PC-3 (cell line): ENCODE measurements at places on chromosomes 2 and 18. TPM values are rescaled to one million over a fixed set of nuclear protein-coding genes. Genes with fewer than 3 reads are reported as not detected.

DNA sequence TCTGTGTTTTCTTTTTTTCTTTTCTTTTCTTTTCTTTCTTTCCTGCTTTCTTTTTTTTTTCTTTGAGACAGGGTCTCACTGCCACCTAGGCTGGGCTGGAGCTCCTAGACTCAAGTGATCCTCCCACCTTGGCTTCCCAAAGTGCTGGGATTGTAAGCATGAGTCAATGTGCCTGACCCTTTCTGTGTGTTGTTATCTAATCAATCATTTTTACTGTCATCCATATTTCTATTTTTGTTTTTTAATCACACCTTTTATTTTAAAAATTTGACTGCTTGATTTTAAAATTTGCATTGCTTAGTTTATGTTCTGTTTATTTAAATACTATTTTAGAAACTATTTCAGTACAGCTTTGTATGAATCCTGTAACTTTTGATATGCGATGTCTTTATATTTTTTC, 19.2 kb downstream of the LCLAT1 start:
- no peak for DNase-seq

- no peak for DNase-seq
Measured at GRCh38 chr2:203761121-203761520, 54.7 kb downstream of the CD28 start.

ERFE gene
- 7.4 and 8.5 TPM in 2 replicates for total RNA-seq

- no peak for DNase-seq
Measured at GRCh38 chr2:212814941-212815340, 276.3 kb upstream of the ERBB4 start.

- DNase-seq, result no peak
Measured at GRCh38 chr2:74373985-74374384, 6.1 kb downstream of the DCTN1 start.

- no peak for DNase-seq
Measured at GRCh38 chr18:30103881-30104280, 938.7 kb downstream of the DSC3 start.

DNA sequence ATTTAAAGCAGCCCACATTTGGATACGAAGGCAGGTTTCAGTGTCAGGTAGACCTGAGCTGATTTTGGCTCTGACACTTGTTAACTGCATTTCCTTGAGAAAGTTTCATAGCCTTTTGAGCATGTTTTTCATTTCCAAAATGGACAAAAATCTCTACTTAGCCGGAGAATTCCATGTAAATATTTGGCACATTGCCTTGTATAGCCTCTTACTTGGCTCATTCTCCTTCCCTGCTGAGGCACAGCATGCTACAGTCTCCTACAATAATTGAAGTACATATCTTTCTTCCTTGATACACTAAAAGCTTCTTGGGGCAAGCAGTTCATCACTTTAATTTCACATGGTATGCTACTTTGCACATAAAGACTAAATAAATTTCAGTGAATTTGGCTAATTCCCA, 772.2 kb upstream of the CHAC2 start:
- no peak for DNase-seq

- no peak for DNase-seq
Measured at GRCh38 chr2:26847655-26848335, at the start of gene DPYSL5. TSS of gene DPYSL5 (plus strand) at chr2:26848132. CDS start at chr2:26898500, 50,368 bp downstream.

PTPRN gene
- 0.07 TPM in 1 of 2 replicates, not detected in the other for total RNA-seq

KLHL30 gene
- not detected in 2 replicates for total RNA-seq

- peak; percentile 43 for DNase-seq
Measured at GRCh38 chr18:40529478-40529877, 1425.6 kb upstream of the PIK3C3 start.

DNA sequence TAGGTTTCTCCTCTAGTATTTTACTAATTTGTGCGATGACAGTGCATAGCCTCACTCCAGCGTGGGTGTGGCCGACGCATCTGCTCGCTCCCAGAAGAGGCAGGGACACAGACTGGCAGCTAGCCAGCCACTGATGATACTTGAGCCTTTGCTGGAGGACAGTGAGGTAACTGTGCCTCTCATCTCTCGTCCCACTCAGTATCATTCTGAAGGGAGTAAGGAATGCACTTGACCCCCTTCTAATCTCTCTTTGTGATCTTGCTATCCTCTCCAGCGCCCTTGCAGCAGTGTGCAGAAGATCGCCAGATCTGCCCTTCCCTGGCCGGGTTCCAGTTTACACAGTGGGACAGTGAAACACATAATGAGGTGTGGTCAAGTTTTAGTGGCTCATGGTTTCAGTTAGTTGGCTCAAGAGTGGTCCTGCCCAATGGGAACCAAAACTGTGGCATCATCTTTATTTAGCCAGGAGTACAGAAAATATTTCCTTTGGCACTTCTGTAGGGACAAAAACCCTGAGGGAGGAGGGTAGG, 17.5 kb downstream of the NCAPH start:
- no peak for DNase-seq

DNA sequence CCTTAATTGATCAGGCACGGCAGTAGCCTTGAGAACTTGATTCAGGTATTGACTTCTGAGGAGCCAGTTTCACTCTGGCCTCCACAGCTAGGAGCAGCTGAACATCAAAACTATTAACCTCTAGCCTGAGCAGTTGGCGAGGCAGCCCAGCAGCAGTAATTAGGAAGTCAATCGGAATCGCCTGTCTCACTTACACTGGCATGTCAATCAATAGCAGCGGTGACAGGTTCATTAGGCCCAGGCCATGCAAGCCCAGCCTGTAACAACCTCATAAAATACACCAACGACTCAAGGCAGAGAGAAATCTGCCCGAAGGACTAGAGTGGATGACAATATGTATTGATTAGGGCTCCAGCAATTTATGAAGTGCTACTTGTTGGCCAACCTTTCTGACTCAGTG, 255.4 kb upstream of the SKOR2 start:
- no peak for DNase-seq

GRCh38 chr2:174977364-174977763, 27.8 kb downstream of the CHN1 start:
- DNase-seq, result no peak

ANO7 gene
- 2.6 and 2.9 TPM in 2 replicates for total RNA-seq

PJVK gene
- 0.87 and 1.6 TPM in 2 replicates for total RNA-seq

DNA sequence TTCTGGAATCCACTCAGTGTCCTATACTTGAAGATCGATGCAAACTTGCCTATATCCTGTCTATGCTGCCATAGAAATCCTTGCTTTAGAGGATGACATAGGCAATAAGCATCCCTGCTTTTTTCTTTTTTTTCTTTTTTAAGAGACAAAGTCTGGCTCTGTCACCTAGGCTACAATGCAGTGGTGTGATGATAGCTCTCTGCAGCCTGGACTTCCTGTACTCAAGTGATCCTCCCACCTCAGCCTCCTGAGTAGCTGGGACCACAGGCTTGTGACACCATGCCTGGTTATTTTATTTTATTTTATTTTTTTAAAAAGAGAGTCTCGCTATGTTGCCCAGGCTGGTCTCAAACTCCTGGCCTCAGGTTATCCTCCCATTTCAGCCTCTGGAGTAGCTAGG, 76.9 kb downstream of the LBH start:
- no peak for DNase-seq

- no peak for DNase-seq
Measured at GRCh38 chr18:21479721-21480120, 120.8 kb downstream of the ESCO1 start.

DNA sequence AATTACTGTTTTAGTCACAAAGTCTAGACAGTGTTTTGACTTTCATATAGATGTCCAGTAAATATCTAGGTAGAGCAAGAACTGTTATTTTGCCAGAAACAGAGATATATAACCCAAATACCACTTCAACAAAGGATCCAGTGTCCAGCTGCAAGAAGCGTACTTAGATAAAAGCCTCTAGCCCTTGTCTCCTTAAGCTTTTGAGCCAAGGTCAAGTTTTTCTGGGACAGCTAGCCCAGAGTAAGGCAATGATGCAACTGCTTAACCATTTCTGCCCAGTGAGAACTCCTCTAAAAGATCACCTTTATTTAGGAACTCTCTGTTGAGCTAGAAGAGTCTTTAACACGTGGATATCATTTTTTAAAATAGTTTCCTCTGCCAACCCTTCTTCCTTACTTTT, 1424.9 kb upstream of the NXPH2 start:
- no peak for DNase-seq

GRCh38 chr2:34666821-34667220, 1067.7 kb upstream of the FAM98A start:
- no peak for DNase-seq

DNA sequence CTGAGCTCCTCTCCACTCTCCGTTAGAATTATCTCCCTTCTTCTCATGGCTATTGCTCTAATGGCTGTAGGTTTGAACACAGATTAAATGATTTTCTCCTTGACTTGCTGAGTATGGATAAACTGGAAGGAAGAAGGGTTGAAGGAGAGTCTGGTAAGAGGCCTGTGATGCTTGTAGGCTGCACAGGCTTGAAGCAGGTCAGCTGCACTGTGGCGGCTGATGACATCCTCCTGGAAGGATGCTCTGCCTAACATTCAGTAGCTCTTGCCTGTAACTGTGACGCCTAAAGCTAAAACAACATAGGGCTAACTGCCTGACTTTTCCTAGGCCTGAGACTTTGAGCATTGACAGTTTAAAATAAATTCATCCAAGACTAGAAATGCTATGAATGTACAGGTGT, 166.3 kb downstream of the MREG start:
- no peak for DNase-seq

CREG2 gene
- total RNA-seq, result 40.0 and 67.9 TPM in 2 replicates

GRCh38 chr18:56748698-56749268, 97.6 kb downstream of the WDR7 start:
- DNase-seq, result peak; percentile 63

GRCh38 chr18:78242806-78243205, 736.8 kb upstream of the SALL3 start:
- DNase-seq, result no peak

- no peak for DNase-seq
Measured at GRCh38 chr2:19835781-19836281, 66.0 kb downstream of the TTC32 start.

GRCh38 chr2:221677688-221678087, 105.6 kb upstream of the EPHA4 start:
- no peak for DNase-seq

- DNase-seq, result no peak
Measured at GRCh38 chr2:130388221-130388907, 32.5 kb downstream of the PTPN18 start.

GRCh38 chr2:101160454-101160853, 9.3 kb upstream of the TBC1D8 start:
- DNase-seq, result peak; percentile 96

DNA sequence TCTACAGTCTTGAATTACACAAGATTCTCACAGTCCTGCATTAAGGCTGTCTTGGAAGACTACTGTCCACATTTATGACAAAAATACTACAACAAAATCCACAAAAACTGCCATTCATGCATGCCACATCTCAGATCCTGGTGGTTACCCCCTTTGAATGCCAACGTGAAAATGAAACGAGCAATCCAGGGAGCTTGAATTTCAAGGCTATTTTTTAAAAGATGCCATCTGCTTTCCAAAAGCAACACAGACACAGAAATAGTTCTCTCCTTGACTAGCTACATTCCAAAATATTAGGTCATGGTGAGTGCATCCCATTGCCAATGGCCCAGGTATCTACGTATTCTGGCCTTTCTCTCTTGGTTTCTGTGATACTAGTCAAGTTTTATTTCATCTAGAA, 36.3 kb downstream of the IRS1 start:
- no peak for DNase-seq

GRCh38 chr2:1370461-1370860, 42.8 kb upstream of the TPO start:
- no peak for DNase-seq

DNA sequence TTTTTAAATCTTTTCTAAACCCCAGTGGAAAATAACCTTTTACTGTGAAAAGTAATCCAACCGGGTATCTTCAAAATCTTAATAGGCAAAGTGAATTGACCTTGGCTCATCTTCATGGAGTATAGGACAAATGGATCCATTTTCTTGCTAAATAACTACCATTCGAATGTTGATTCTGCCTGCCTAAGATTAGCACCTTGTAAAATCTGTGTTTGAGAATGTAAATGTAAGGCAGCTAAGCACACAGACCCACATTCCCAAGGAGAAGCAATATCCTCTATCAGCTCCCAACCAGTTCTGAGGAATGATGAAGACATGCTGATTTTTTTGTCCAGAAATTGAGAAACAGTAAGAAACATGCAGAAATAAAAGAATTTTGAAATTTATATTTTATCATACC, 509.8 kb upstream of the SMIM21 start:
- DNase-seq, result no peak

- no peak for DNase-seq
Measured at GRCh38 chr18:55089610-55090009, 130.3 kb upstream of the CCDC68 start.

PROKR1 gene
- 0.12 and 0.26 TPM in 2 replicates for total RNA-seq

DNA sequence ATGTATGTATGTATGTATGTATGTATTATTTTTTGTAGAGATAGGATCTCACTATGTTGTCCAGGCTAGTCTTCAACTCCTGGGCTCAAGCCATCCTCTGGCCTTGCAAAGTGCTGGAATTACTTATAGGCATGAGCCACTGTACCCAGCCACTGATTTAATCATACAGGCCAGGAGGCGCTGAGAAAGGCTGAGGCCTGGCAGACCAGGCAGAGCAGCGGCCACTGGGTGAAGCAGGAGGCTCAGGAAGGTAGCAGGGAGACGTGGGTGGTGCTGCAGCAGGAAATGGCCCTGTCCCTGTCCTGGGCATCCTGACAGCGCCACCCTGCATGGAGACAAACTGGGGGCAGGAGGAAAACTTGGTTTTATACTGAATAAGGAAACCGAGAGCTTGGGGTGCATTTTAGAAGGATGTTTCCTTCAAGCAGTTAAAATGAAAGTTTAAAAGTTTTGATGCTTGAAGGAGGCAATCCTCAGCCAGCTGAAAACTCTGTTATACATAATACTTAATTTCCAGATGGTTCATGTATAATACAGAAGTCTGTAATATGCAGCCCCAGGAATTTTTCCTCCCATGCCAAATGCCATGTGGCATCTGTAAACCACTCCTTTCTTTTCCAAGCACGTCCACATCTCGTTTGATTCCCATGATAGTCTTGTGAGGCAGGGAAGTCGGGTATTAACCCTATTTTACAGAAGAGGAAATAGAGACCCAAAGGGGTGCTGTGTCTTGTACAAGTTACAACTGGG, 182.4 kb downstream of the CELF4 start:
- DNase-seq, result peak; percentile 2

DNA sequence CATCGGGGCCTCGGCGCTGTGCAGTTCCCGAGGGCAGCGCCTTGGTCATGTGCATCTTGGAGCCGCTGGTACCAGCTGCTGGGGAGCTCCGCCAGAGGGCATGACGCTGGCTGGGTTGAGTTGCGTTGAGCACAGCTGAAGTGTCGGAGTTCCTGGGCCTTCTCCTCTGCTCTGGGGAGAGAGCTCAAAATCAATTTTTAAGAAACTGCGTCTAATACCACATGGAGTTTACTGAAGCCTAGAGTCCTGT, 48.7 kb downstream of the GREB1 start:
- DNase-seq, result no peak

HADHB gene
- 58.3 and 72.3 TPM in 2 replicates for total RNA-seq

DNA sequence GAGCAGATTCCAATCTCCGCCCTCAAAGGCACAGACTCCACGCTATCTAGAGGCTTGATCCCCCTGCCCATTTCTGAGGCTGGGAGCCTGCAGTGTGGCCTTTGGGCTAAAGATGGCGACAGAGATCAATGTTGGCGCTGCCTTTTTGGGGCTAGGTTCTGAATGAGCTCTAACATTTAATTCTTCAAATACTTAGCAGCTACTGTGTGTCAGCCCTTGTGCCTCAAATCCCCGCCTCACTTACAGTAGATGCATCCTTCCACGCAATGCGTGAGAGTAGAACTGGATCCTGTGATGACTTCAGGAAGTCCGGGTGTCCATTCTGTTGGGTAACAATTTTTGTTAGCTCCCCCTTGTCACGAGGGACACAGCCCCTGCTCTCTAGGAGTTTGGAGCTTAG, 12.4 kb downstream of the IL1F10 start:
- DNase-seq, result peak; percentile 73

RNF103 gene
- 10.4 and 12.3 TPM in 2 replicates for total RNA-seq
